Stimulated activated CD4-positive, alpha-beta T cell treated with anti-CD3 and anti-CD28 coated beads, Interleukin-12 subunit alpha, Interleukin-12 subunit beta, amount 100 ng/mL, for 4 hours (primary cell): ENCODE measurements at places on chromosomes 3 and 15.

DNA sequence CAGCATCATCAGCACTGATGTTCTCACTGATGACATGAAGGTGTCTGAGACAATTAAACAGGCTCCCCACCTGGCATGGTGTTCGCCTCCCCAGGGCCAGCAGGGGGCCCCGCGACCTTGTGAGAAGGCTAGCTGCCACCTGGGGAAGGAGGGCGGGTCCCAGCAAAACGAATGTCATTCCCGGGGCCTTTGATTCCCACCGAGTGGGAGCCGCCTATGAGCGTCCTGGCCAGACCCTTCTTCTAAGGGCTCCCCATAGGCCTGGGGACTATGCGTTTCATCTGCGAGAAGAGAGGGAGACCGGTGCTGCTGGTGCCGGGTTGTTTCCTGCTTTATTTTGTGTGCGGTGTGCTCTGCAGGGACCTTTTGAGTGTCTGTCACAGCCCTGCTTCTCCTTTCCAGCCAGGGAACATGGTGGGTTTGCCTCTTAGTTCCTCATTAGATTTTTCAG, 20.5 kb upstream of the MINDY4B start:
- peak; percentile 50 for DNase-seq

DNA sequence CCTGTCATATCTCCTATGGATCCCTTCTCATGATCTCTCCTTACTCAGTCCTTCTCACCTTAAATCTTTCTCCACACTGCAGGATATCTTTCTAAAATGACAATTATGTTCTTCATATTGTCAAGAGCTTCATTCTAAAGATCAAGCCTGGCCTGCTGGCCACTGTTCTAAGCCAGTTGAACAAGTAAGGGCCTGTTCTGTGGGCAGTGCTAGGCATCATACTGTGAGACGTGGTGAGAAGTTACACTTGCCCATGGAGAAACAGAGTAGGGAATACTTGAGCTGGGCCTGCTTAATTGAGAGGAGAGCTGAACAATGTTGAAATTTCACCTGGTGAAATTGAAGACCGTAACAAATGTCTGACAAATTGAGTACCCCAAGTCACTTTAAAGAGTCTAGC, 184.1 kb upstream of the RASGRP1 start:
- no peak for DNase-seq

DNA sequence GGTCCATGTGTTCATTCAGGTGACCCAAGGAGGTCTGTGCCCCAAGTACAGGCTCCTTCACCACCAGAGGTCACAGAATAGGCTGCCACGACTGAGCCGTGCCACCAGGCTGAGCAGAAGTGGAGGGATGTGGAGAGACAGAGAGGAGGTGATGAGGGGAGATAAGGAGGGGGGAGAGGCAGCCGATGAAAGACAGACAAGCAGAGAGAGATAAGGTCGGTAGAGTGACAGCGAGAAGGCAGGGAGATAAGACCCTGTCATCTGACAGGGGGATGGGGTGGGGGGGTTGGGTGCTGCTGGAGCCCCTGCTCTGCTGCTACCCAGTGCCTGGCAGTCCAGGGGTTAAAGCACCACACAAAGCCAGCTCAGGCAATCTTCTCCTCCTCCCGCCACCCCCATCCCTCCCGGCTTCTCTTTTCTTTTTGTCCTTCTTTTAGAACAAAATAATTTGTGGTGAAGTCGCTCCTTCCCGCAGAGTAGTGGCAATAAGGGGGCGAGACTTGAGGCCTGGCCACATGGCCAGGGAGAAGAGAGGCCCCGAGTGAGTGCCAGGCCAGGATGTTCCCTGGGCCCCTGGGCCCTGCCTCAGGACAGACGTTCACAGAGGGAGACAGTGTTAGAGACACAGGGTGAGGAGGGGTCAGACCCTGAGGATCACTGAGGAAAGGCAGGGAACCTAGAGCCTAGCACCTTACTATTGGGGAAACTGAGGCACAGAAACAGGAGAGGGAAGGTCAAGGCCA, 67.9 kb downstream of the CACNA2D2 start:
- no peak for DNase-seq

DNA sequence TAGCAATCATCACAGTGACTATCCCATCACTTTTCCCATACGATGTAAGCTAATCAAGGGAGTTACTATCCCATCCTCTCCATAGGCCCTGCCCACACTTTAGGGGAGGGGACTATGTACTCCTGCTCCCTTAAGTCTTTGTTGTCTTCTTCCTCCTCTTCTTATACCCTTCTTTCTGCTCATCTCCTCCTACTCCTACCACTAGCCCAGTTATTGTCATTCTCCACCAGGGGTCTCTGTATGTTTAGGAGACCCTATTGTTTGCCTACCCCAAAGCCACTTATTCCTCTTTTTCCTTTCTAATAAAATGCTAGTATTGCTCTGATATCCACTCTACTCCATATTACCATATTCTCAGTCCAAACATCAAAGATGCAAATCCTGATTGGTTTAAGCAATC, 27.8 kb downstream of the STAC start:
- DNase-seq, result no peak

- DNase-seq, result no peak
Observed at GRCh38 chr3:16841904-16842271, 42.9 kb upstream of the PLCL2 start.

GRCh38 chr3:192653862-192654261, 73.5 kb downstream of the FGF12 start:
- no peak for DNase-seq

DNA sequence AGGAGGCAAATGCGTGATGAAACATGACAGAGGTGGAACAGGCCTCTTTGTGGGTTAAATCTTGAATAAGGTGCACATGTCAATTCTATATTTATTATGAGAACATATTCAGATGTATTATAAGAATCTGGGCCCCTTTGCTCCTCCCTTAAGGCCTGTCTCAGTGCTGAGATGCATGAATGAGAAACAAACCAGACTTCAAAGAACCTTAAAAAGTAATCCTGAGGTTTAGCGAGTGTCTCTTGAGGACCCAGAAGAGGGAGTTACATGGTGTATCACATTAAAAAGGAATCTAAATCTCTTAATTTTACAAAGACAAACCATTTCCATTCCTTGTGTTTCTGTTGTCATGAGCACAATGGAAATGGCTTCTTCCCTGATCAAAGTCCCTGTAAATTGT, 170.9 kb upstream of the TBC1D5 start:
- DNase-seq, result no peak
